ENCODE measurements at places on chromosomes 5 and 9. TPM values are rescaled to one million over a fixed set of nuclear protein-coding genes. Genes with fewer than 3 reads are reported as not detected.

DNA sequence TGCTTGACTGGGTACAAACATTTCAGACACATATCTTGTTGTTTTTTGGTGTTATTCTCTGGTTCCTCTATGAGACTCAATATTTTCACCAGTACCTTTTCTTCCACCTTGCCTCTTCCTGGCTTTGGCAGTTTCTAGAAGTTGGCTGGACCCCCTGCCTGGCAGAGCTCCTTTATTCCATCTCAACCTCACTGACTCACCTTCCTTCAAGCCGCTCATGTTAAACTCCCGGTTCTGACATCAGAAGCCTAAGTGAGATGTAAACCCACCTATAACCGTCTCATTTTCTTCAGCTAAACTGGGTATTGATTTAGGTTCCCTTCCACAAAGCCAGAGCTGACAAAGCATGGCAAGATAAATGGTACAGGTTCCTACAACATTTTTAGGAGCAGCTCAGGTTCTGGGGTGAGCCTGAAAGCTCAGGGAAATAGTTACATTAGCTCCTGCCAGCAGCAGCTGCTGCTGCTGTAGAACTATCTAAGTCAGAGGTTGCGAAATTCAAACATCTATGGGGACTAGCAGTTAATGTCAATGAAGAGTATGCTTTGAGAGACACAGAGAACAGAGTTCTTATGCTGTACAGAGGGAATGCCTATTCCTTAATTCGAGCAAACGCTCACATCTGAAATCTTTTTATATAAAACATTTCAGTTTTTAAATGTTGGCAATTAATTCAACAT is 197.1 kb upstream of the NR3C1 start:
- no peaks in the 10 kb centered on the region for H3K36me3 ChIP-seq
- H3K27ac ChIP-seq, result peak overlapping the region; percentile 9
- no peak for DNase-seq
- H3K4me3 ChIP-seq, result no peak overlapping the region
- H3K4me1 ChIP-seq, result no peaks in the 10 kb centered on the region
- no peaks in the 10 kb centered on the region for H3K27me3 ChIP-seq

DNA sequence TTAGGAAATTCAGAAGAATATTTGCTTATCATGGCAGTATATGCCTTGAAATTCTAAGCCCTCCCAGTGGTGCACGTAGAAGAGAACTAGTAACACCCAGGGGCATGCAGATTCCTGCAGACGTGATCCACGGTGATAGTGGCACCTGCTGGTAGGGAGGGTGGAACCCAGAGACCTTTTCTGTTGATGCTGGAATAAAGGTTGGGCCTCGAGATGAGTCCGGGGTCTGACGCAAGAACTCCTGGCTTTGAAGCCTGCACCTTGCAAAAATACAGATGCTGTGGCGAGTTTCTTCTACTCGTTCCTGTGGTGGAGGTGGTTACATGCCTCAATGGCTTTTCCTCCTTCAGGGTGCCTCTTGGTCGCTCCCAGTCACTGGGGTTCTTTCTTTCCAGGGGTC is 39.5 kb upstream of the PHF2 start:
- DNase-seq, result no peak
- H3K4me1 ChIP-seq, result peaks cover 27% of the 10 kb centered on the region
- H3K27ac ChIP-seq, result no peak overlapping the region

GRCh38 chr5:91332267-91333045 is 50.7 kb downstream of the ARRDC3 start:
- no peak for DNase-seq
- no peaks in the 10 kb centered on the region for H3K4me1 ChIP-seq
- no peak overlapping the region for H3K27ac ChIP-seq
- no peaks in the 10 kb centered on the region for H3K27me3 ChIP-seq
- no peaks in the 10 kb centered on the region for H3K36me3 ChIP-seq

GRCh38 chr5:87347841-87348240 is 64.9 kb downstream of the CCNH start:
- no peaks in the 10 kb centered on the region for H3K27me3 ChIP-seq
- H3K27ac ChIP-seq, result no peak overlapping the region
- no peaks in the 10 kb centered on the region for H3K4me1 ChIP-seq
- H3K4me3 ChIP-seq, result no peak overlapping the region

DNA sequence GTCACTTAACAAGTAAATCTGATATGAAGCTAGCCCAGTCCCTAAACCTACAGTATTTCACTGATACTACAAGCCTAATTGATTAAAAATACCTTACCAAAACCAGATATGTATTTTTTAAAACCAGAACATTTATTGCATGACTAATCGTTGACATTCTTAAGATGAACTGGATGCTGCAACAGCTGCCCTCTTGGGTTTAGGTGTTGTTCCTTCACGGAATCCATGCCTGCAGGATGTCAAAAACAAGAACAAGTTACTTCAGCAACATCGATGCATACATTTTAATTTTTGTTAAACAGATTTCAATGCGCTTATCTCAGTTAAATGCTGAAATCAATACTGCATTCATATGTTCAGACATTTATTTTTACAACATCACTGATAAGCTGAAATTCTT is 2.7 kb downstream of the RPL37 start:
- H3K27me3 ChIP-seq, result no peaks in the 10 kb centered on the region
- H3K4me3 ChIP-seq, result no peak overlapping the region
- peaks cover 13% of the 10 kb centered on the region for H3K4me1 ChIP-seq

DNA sequence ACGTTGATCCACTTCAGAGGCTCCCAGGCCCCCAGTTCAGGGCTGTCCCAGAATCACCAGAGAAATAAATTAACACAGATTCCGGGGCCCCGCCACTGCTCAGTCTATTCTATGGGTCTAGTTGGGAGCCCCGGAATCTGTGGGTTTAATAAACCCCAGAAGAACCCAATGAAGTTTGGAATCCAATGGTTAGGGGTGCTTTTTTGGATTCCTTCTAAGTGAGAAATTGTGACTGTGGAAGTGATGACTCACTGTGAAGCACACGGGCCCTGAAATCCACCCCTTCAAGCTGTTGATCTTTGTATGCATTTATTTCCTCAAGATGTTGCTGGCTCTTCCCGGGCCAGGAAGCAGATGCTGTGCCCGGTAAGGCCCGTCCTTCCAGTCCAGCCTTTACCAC is 57.3 kb upstream of the SLC28A3 start:
- H3K36me3 ChIP-seq, result no peaks in the 10 kb centered on the region
- H3K27ac ChIP-seq, result no peak overlapping the region
- H3K4me3 ChIP-seq, result no peak overlapping the region

DNA sequence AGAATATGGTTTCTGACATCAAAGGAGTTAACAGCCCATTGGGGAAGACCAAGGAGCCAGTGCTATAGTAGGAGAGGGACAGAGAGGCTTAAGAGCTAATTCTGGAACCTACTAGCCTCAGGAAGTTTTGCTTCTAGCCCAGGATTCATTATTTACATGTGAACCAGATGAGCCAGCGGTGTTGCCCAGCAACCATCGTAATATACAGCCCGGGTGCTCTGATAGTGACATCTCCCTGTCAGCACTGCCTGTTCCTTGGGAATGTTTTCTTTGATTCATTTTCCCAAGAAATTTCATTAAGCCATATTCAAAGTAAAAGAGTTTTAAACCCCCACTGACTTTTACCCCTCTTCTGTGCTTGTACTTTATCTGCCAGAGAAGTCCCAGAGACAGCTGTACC is 217.4 kb upstream of the ADAMTSL1 start:
- H3K4me3 ChIP-seq, result no peak overlapping the region
- H3K36me3 ChIP-seq, result no peaks in the 10 kb centered on the region
- H3K27me3 ChIP-seq, result no peaks in the 10 kb centered on the region
- H3K4me1 ChIP-seq, result no peaks in the 10 kb centered on the region
- DNase-seq, result no peak

DNA sequence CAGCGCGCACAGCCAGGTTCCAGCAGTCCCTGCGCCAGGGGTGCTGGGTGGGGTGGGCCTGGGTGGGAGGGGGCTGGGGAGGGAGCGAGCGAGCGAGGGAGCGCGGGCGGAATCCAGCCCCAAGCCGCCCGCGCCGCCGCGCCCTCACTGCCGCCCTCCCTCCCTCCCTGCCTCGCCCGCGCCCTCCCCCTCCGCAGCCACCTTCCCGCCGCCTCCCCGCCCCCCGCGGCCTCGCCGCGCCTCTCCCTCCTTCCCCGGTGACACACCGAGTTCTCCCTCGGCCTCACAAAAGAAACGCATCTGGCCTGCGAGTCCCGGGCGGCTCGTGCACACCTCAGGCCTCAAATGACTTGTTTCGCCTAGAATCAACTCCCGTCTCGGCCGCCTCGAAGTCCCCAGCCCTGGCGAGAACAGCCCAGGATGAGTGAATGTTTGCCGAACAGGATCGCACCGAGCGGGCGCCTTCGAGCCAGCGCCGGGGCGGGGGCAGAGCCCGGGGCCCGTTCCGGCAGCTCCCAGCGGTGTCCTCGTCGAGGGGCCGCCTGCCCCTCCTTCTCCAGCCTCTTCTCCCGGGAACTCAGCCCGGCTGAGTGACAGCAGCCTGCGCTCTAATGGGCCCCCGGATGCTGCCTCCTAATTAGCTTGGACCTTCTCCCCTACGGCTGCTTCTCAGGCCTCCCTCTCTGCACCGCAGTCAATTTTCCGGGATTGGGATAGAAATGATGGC is 371 bp upstream of the PITX1 start:
- peak overlapping the region; percentile 29 for H3K4me3 ChIP-seq
- no peaks in the 10 kb centered on the region for H3K36me3 ChIP-seq
- peaks cover 42% of the 10 kb centered on the region for H3K4me1 ChIP-seq
- DNase-seq, result no peak
- H3K27ac ChIP-seq, result no peak overlapping the region

- no peaks in the 10 kb centered on the region for H3K27me3 ChIP-seq
- H3K4me1 ChIP-seq, result peaks cover 11% of the 10 kb centered on the region
- DNase-seq, result no peak
- no peak overlapping the region for H3K4me3 ChIP-seq
Observed at GRCh38 chr9:69090946-69091345, 55.4 kb downstream of the FXN start.

DNA sequence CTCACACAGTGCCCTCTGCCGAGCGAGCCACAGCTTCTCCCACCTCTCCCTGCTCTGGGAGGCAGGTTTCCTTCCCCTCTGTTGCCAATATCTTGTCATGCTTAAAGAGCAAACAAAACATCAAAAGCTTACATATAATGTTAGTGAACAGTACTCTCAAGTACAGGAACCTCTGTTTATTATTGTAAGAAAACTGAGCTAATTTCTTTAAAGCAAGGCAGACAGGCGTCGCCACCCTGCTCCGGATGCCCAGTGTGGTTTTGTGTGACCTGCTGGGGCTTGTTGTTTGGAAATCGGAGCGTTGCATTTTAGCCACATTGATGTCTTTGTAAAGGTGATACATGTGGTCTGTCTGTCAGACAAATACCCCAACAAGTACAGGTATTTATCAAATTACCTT is 401.4 kb upstream of the IRX1 start:
- H3K4me1 ChIP-seq, result no peaks in the 10 kb centered on the region
- H3K4me3 ChIP-seq, result no peak overlapping the region
- DNase-seq, result no peak
- H3K36me3 ChIP-seq, result no peaks in the 10 kb centered on the region
- no peaks in the 10 kb centered on the region for H3K27me3 ChIP-seq
- H3K27ac ChIP-seq, result no peak overlapping the region

DNA sequence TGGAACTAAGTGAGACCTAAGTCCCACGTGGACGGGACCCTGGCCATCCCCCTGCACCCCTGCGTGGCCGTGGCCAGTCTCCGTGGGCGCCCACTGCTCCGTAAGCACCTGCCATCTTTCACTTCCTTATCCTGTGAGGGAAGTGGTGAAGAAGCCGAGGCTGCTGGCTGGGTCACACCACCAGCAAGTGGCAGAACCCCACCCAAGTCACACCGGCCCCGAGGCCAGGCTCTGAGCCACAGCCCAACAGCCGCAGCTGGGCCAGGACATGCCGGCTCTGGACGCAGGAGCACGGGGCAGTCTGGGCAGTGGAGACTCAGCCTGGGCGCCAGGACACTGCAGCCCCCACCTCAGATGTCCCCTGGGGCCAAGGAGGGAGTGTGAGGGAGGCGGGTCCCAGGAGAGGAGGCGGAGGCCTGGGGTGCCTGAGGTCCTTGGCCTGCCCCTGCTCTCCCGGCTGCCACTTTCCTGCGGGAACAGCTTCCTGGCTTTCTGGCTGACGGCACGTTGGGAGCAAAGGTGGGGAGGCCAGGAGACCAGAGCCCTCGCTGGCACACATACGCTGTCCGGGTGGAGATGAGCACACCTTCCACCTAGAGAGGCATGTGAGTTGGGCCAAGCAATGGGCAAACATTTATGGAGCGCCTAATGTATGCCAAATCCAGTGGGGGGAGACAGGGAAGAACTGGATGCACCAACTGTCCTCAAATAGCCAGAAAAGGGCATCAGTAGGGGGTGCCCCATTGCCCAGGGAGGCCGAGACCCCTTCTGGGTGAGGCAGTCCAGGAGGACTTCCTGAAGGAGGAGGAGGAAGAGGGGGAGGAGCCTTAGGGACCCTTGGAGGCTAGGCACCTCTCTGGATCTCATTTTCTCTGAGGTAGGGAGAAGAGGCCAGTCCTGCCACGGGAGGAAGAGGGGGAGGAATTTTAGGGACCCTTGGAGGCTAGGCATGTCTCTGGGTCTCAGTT is 43.9 kb upstream of the EGFL7 start:
- no peaks in the 10 kb centered on the region for H3K27me3 ChIP-seq
- H3K4me3 ChIP-seq, result no peak overlapping the region
- DNase-seq, result peak; percentile 61
- peaks cover 14% of the 10 kb centered on the region for H3K4me1 ChIP-seq
- no peak overlapping the region for H3K27ac ChIP-seq
- H3K36me3 ChIP-seq, result no peaks in the 10 kb centered on the region

DNA sequence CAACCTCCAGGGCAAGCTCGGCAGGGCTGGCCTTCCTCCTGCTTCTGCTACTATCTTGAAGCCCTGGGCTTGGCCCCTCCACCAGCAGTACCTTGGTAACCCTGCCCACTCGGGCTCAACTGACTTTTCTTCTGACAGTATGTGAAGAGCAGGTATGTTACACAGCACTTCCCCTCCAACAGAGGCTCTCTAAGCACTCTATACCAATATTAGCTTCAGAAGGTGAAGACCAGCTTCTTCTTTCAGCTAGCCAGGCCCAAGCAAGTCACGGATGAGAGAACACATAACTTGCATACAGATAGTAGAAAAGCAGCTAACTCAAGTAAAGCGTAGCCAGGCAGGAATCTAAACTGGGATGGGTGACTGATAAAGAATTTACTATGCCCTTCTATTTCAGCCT is 64.3 kb downstream of the FEM1C start:
- no peak overlapping the region for H3K27ac ChIP-seq
- no peak overlapping the region for H3K4me3 ChIP-seq
- H3K36me3 ChIP-seq, result no peaks in the 10 kb centered on the region
- H3K4me1 ChIP-seq, result no peaks in the 10 kb centered on the region
- DNase-seq, result no peak

DNA sequence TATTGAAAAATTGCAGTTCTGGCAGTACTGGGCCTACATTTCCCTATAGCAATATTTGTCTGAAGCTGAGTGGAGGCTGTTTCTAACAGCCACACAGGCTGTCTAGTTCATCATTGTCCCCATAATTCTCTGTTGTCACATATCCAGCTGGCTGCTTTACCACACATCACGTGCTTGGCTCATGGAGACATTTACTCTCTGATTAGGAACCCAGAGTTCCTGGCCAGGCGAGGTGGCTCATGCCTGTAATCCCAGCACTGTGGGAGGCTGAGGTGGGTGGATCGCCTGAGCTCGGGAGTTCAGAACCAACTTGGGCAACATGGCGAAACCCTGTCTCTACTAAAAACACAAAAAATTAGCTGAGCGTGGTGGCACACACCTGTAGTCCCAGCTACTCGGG is 81.4 kb downstream of the PGM5 start:
- DNase-seq, result peak; percentile 76
- no peaks in the 10 kb centered on the region for H3K27me3 ChIP-seq
- H3K36me3 ChIP-seq, result no peaks in the 10 kb centered on the region
- no peak overlapping the region for H3K4me3 ChIP-seq
- peaks cover 16% of the 10 kb centered on the region for H3K4me1 ChIP-seq
- H3K27ac ChIP-seq, result peak overlapping the region; percentile 44

The IL31RA gene
- total RNA-seq, result not detected

The HSD17B3 gene
- 0.64 TPM for total RNA-seq

The LRRC70 gene
- total RNA-seq, result 2.3 TPM

Data from heart left ventricle (tissue), 16 donors.